ENCODE measurements at places on chromosomes 11 and 22.

- DNase-seq, result no peak
Observed at GRCh38 chr11:72228229-72228843, 3.8 kb downstream of the INPPL1 start.

DNA sequence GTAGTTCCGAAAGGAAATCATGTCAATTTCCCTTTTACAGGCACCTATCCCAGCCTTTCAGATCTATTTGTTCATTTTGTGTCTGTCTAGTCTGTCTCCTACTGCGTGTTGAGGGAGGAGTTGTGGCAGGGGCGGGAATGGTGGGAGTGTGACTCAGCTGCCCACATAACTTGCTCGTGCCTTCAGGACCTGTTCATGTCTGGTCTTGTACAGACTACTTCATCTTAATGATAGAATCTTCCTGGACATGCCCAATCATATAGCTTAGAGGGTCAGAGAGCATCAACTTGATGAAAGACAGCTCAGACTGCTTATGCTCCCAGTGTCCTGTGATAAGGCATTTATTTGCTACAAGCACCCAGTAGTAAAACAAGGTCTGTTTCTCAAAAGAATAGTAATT, 61.0 kb upstream of the BIRC3 start:
- no peak for DNase-seq

- DNase-seq, result no peak
Observed at GRCh38 chr11:108196901-108197300, 25.5 kb downstream of the NPAT start.

- DNase-seq, result peak; percentile 43
Observed at GRCh38 chr11:105297463-105297862, 157.9 kb upstream of the CARD18 start.

- no peak for DNase-seq
Observed at GRCh38 chr11:17673951-17674350, 45.4 kb upstream of the MYOD1 start.

- no peak for DNase-seq
Observed at GRCh38 chr22:48378673-48379072, 1449.0 kb downstream of the BRD1 start.

GRCh38 chr11:69808667-69809086, 10.5 kb downstream of the FGF3 start:
- no peak for DNase-seq

DNA sequence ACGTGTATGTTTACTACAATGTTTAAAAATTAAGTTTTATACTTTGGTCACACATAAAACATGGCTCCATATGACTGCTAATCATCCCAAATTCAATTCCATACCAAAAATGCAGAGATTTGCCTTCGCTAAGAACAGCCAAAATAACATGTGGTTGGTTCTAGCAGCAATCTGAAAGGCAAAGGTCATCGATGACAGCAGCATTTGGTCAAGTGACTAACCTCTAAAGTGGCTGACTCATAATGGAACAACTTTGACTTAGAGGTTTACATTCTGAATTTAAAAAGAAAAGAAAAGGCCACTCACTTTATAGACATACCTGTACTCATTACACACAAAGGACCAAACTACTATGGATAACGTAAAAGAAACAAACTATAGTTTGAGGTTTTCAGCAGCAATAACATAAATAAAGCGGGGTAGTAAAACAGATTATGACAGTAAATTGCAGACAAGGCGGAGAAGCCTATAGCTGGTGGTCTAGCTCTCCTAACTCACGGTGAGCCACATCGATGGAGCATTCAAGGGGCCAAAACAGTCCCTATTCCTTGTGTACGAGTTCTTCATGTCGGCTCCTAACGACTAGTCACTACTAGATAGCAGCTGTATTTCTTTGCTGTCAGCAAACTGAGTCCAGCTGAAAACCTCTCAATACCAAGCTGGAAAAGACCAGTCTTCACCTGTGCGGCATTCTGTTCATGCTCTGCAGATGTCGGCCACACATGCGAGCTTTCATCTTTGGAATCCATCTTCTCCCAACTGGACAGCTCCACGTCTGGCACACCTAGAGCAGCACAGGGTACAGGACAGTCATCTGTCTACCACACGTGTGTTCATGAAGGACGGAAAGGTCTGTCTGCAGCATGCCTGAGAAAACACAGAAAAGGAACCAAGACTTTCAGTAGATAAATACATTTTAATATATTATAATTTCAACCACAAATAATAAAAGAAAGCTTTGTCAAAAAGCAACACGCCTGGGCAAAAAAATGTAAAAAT, 42.1 kb downstream of the PRDM10 start:
- DNase-seq, result peak; percentile 24

DNA sequence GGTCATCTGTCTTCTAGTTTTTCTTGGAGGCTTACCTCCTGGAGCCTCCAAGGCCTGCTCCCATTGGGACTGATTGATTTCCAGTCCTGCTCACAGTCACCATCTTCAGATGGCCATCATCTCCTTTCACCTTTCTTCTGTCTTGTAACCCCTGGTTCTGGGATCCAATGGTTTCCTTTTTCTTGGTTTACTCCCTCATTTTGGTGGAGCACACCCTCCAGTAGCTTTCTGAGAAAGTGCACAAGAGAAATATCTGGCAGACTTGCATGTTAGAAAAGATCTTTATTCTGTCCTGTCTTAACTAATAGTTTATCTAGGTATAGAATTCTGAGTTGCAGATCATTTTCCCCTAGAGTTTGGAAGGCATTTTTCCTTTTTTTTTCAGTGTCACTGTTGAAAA, 50.9 kb downstream of the MPPED1 start:
- no peak for DNase-seq

DNA sequence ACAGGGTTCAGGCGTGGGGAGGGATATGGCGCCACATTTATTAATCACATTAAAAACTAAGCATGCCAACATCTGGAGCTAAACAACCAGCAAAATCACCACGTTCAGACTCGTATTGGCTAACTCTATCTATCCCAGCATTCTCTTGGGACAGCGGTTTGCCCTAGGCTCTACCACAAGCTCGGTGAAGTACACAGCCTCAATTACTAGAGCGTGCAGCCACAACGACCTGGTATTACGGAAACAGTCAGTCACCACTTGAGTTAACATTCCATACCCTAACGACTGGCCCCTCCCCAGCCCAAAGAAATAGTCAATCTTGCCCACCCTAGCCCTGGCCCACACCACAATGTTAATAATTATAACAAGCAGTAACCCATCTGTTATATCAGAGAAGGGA, 32.1 kb downstream of the APOL5 start:
- DNase-seq, result no peak

GRCh38 chr11:78958444-78958843, 383.8 kb upstream of the NARS2 start:
- no peak for DNase-seq

DNA sequence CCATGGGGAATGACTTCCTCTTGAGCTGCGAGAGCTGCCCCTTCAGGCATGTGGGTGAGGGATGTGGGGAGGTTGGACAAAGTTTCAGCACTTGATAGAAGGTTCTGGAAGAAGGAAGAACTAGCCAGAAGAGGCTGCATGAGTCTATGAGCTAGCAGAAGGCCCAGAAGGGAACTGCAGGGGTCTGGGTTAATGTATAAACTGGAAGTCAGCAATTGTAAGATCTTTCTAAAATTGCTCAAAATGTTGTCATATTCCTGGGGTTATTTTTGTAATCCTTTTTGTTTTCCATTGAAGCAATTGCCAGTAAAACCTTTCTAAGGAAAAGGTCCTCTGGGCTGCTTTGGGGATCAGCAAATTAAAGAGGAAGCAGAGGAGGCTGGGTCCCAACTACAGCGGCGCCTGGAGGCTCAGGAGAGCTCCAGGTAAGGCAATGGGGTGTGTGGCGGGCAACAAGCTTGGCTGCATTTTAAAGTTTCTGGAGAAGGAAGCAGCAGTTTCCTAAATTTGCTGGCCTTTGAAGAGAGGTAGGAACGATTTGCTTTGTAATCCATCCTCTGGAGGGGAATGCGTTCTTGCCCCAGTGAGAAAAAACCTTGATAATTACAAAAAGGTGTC, 29.2 kb downstream of the ADAMTS15 start:
- no peak for DNase-seq

GRCh38 chr11:73139476-73140198, 2.5 kb downstream of the FCHSD2 start:
- no peak for DNase-seq

DNA sequence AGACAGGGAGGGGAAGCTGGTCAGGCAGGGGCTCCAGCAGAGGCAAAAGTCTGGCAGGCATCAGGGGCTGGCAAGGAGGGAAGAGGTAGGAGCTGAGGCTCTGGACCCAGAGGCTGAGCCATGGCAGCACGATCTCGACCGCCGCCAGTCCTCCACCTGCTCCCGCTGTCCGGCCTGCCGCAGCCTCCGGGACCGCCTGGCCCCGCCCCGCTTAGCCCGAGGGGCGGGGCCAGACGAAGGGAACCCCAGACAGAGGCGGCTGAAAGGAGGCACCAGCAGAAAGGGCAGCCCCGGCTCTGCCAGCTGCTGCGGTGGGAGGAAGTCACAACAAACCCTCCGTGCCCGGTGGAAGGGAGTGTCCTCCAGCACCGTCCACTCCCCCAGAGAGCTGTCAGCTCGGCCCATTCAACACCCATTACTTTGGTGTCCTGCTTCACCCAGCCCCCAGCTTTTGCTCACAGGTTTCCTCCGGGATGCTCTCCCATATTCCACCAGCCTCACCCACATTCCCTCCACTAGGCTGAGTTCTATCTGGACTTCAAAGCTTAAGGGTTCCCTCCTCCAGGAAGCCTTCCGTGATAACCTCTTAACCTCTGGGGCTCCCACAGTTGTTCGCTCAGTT, at the start of gene MFNG:
MFNG (minus strand) TSS at position 161 of the 622 bp plus-strand sequence. CDS start 207 bp downstream, outside the sequence.
- peak; percentile 32 for DNase-seq

DNA sequence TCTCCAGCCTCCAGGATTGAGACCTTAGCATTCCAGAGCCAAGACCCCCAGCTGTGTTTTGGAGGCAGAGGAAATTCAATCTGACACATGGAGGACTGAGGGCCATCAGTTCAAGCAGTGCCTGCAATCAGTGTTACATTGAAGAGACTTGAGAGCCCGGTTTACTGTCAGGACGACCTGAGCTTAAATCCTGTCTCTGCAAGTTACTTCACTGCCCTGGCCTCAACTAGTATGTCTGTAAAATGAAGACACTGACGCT, 35.1 kb downstream of the TRIM29 start:
- no peak for DNase-seq

GRCh38 chr11:110286298-110287040, 9.9 kb downstream of the RDX start:
- no peak for DNase-seq

DNA sequence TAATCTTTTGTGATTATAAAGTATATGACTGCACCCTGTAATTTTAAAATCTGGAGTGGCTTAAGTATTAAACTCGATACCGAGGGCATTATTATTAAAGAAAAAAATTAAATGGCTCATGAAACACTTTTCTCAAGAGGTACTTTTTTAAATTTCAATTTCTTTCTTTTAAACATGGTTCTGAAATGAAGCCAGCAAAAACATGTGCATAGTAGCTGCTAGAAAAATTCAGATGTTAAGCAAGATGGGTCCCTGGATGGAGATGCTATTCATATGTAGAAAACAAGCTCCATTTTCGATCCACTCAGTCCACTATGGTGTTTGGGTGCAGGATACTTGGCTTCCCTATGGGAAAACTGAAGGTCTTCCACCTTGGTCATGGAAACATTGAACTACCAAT, 189.5 kb downstream of the PGR start:
- DNase-seq, result no peak

DNA sequence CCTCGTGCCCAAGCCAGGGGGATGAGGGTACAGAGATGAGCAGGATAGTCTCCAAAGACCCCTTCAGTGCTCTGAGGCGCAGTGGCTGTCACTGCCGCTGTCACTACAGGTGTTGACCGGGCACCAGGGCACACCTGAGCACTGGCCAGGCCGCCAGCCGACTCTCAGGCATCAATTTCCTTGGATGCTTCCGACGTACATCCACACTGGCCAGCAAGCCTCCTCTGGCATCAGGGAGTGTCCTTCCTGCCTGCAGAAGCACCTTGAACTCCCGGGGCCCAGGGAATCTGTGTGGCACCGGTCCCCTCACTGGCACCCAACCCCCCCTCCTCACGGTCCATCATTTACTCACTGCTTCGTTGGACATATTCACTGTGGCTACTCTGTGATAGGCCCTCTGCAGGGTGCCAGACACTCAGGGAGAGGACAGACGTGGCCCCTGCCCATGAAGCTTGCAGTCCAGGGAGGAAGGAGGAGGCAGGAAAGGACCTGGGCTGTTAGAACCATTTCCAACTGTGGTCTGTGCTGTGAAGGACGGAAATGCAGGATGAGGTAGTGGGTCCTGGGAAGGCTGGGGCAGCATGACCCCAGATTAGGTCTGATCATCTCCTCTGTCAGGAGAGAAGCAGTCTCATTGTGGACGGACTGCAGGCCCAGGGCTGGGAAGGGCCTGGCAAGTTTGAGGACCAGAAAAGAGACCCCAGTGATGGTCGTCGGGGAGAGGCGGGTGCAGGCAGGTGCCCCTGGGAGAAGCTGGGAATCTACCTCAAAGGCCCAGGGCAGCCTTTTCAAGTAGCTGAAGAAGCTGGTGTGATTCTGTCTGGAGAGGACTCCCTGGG, 46.3 kb upstream of the ANO1 start:
- no peak for DNase-seq

DNA sequence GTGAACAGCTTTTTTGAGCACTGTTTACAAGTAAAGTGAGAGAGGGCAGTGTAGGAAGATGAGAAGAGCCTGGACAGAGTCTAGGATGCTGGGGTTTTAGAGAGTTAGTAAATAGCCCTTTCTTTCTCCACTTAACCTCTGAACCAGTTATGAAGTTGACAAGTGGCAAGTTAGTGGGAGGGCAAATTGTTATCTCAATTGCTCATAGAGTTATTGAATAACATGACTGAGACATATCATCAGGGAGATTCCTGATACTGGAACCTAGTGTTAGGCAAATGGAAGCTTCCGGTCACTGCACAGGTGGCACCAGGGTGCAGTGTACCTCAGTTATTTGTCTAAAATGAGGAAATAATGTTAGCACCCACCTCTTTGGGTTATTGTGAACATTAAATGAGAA, 57.8 kb upstream of the PTPN5 start:
- DNase-seq, result no peak

- no peak for DNase-seq
Observed at GRCh38 chr11:134528453-134528852, 116.4 kb upstream of the B3GAT1 start.

GRCh38 chr11:8239040-8239439, 24.6 kb downstream of the LMO1 start:
- DNase-seq, result no peak

GRCh38 chr11:70421123-70421522, 22.8 kb downstream of the CTTN start:
- no peak for DNase-seq

GRCh38 chr11:1943977-1944376, 3.2 kb upstream of the MRPL23 start:
- no peak for DNase-seq

Measured in SW 1271 (cell line).